ENCODE measurements at places on chromosomes 4 and X.

DNA sequence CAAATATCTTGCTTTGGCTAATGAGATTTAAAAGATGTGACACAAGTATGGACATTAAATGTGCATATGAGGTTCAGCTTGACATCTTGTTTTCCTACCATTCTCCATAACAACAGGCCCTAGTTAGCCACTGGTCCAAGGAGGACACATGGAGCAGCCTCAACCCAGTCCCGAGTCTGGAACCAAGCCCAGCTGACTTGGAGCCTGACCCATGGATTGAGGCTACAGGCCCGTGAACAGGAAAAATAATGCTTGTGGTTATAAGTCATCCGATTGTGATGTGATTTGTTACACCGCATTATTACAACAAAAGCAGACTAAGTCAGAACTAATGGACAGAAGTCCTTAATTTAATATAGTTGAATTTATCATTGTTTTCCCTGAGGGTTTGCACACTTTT lies 123.2 kb upstream of the BANK1 start:
- DNase-seq, result no peak

GRCh38 chrX:38870361-38870895 lies 69.2 kb downstream of the MID1IP1 start:
- no peak for DNase-seq

- DNase-seq, result no peak
Measured at GRCh38 chr4:128060121-128060698, 902 bp upstream of the LARP1B start.

- DNase-seq, result no peak
Measured at GRCh38 chr4:3361896-3362295, 69.1 kb downstream of the RGS12 start.

DNA sequence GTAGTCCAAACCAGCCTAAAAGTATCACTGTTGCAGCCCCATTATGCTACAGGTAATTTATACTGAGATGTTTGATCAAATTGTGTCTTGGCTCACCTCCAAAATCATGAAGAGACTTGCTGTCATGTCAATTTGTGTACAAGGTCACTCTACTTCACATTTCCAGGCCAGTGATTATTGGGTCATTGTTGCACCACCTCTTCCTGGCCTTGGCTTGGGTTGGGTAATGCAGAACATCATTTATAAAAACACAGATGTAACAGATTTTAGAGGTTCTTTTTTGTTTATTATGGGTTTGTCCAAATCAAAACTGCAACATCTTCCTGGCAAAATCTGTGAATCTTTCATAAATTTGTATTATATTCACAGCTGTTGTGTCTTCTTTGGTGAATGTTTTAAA lies 459.5 kb downstream of the ANKRD50 start:
- DNase-seq, result no peak

DNA sequence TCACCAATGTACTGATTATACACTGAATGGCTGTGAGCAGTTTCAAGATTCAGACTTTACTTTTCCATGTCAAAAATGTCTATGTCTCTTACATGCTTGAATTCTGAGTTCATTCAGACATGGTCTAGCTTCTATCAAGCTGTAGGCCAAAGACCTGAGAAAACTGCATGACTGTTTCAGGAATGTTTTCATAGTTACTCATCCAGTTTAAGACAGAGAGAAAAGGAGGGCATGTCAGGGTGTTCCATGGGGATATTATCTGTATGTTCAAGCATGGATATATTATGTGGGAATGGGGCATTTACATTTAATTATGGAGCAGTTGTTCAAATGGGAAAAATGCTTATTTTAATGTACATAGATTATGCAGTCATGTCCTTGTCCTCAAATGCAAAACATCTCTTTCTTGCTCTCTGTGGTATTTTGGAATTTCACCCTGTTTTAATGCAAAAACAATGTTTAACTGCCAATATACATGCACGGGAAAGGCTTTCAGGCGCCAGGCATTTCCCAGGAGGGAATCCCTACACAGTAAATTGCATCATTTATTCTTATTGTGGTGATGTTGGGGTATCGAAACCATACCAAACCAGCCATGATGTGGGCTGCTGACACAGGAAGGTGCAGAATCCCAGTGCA lies 429.1 kb upstream of the INTU start:
- peak; percentile 49 for DNase-seq
